ENCODE measurements at places on chromosomes 16 and 17.
A peak's percentile ranks its signal among the peaks of the same experiment; 100 is the strongest.

- DNase-seq: no peak
Measured at GRCh38 chr17:44223541-44224071, 4.1 kb upstream of the UBTF start.

DNA sequence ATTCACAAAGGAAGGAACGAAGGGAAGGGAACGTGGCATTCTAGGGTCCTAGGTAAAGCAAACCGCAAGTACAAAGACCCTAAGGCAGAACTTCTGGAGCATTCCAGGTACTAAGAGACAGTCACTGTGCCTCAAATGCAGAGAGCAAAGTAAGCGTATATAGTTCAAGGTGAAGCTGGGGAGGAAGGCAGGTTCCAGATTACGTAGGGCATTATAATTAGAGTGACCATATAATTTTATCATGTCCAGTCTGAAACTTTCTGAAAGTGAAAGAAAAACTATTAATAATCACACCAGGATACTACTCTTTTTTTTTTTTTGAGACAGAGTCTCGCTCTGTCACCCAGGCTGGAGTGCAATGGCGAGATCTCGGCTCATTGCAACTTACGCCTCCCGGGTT lies 25.7 kb downstream of the METTL16 start:
- no peak for DNase-seq

DNA sequence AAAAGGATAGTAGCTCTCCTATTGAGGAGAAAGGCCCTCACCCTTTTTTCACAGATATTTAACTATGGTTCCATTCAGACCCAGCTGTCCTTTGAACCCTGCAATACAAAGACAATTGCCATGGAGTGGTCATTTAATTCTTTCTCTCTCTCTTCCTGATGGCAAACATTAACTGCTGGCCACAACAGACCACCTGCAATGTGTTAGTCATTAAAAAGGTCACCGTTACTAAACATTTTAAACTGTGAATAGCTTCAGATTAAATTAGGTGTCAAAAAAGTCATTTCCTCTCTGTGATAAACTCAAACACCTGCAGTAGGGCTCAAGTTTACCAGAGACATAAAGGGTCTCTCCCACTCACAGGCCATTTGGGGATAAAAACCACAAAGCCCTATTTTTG lies 697.2 kb downstream of the TOX3 start:
- no peak for DNase-seq

GRCh38 chr17:50630524-50631194 lies 4.0 kb upstream of the ABCC3 start:
- DNase-seq: no peak

- peak; percentile 82 for DNase-seq
Measured at GRCh38 chr17:17151962-17152361, 54.2 kb downstream of the PLD6 start.

DNA sequence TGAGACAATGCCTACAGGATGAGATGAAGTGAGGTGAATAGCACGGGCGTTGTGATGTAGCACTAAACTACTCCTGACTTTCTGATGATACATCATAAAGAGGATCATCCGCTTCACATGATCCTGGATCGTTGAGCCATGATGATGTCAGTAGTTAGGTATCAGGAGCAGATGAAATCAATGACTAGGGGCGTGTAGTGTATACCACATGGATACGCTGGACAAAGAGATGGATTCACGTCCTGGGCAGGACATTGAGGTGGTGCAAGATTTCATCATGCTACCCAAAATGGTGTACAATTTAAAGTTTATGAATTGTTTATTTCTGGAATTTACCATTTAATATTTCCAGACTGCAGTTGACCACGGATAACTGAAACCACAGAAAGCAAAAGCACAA lies 156.6 kb downstream of the ANKFN1 start:
- DNase-seq: no peak

GRCh38 chr16:56872863-56873391 lies 7.9 kb downstream of the SLC12A3 start:
- no peak for DNase-seq

DNA sequence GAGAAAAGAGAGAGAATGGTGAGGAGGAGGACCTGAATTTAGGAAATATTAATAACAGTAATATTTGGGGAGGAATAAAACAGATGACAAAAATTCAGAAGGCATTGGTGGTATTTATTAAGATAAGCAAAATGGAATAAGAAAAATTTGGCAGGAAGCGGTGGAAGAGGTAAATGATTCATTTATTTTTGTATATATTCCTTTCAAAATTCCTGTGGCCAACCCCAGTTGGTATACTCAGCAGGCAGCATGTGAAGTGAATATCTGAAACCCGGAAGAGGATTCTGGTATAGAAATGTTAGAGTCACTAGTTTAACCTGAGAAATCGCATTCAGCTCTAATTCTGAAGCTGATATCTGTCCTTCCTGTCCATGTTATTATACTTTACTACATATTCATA lies 792.0 kb downstream of the KCNJ2 start:
- no peak for DNase-seq

DNA sequence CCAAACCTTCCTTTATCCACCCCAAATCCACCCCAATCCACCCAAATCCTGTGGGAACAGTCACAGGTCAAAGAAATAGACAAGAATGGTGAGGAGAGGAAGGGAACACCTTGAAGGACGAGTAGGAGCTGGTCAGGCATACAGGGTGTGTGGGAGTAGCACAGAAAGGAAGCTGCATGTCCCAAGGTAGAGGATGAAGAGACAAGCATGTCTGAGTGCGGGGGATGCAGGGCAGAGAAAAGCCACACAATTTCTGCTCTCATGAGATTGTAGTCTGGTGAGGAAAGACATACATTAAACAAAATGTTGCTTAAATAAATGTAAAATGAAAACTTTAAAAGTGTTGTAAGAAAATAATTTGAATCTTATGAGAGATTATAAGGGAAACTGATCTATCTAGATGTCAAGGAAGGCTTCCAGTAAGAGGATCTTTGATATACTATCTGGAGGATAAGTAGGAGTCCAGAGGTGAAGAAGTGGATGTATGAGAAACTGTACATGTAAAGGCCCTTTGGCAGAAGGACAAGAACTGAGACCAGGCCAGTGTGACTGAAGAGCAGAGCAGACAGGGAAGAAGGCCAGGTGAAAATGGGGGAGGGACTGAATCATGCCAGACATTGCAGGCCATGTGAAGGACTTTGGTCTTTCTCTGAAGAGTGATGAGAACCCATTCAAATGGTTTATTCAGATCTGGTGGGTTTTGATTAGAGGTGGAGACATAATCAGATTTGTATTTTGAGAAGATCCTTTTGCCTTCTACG lies 18.6 kb downstream of the TMEM98 start:
- DNase-seq: no peak

DNA sequence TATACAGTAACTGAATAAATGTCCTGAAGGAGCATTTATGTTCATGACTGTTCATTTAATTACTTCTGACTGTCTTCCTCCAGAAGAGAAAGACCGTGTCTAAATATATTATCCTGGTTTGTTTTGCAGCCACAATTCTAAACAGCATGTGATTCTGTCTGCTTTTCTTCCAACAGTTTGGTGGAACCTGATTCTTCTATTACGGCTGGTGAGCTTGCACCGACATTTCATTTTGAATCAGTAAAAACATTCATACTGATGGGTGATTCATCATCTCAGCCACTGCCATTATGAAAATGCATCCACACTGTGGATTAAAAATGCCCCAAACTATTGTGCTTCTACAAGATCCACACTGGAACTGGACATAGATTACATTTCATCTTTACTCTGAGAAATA lies 16.9 kb downstream of the KNOP1 start:
- no peak for DNase-seq

Measured in kidney capillary endothelial cell (primary cell).